ENCODE measurements at places on chromosomes 7 and 10. TPM values are rescaled to one million over a fixed set of nuclear protein-coding genes. Genes with fewer than 3 reads are reported as not detected.

FBXL13 gene
- 1.1 TPM for total RNA-seq

RBP4 gene
- total RNA-seq: 0.98 TPM

ZNF467 gene
- total RNA-seq: 0.18 TPM

PRSS1 gene
- total RNA-seq: 11.7 TPM

ANXA8L1 gene
- total RNA-seq: not detected

BTBD16 gene
- total RNA-seq: not detected

C10orf53 gene
- not detected for total RNA-seq

PYROXD2 gene
- total RNA-seq: 1.1 TPM

DNA sequence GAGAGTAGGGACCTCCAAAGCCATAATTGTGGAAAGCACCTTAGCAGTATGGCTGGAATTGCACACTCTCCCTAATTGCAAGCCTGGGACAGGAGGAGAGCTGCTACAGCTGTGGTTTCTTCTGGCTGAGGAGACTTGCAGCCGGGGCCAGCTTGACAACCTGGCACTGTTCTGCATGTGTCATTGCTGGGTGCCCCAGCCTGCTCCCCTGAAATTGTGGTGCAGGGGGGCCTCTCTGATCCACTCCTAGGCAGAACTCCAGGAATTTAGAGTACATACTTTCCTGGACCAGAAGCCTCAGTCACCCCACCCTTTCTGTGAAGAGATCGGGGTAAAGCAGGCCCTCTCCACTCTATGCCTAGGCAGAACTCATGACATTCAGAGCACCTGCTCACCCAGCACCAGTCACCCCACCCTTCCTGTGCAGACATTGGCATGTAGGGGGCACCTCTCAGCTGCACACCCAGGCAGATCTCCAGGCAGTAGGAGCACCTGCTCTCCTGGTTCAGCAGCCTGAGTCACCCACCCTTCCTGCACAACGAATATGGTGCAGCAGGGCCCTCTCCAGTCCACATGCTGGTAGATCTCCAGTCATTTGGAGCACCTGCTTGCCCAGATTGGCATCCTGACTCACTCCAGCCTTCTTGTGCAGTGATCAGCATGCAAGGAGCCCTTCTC, 34.4 kb upstream of the DYNC1I1 start:
- DNase-seq: no peak

- no peak for DNase-seq
Measured at GRCh38 chr10:22534849-22535604, 179.4 kb downstream of the PIP4K2A start.

- no peak for DNase-seq
Measured at GRCh38 chr10:80684259-80684658, 146.6 kb downstream of the SH2D4B start.

DNA sequence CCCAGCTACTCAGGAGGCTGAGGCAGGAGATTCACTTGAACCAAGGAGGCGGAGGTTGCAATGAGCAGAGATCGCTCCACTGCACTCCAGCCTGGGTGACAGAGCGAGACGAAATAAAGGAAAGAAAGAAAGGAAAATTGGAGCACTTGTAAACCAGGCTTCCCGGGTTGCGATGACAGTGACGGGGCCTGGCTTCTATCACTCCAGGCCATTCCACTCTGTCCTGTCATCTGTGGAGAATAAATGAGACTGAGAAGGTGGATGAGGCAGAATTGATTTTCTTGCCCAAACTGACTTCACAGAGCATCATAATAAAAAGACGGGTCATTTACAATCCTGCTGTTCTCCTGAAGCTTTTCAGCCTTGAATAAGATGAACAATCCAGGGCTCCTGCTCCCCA, 12.1 kb upstream of the KPNA7 start:
- DNase-seq: no peak

- no peak for DNase-seq
Measured at GRCh38 chr10:74022926-74023629, 25.2 kb downstream of the VCL start.

GRCh38 chr7:79909176-79909575, 225.5 kb upstream of the GNAI1 start:
- DNase-seq: no peak

DNA sequence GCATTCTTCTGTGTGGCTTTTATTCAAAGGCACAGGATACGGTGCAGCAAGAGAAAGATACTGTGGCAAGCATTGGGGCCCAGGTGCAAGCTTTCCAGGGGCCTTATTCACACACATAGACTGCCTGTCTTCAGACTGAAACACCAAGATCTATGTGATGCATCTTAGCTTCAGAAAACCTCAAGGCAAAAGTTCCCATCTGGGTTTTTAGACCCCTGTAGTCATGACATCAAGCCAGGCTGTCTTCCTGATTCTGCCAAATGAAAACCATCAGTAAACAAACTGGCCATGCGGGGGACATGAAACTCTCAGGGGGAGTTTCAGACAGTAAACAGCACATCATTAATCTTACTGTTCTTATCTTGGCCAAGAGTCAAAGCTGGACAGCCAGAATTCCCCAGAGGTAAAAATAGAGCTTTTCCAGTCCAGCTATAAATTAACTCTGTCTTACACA, 9.8 kb downstream of the AGBL3 start:
- DNase-seq: no peak

DNA sequence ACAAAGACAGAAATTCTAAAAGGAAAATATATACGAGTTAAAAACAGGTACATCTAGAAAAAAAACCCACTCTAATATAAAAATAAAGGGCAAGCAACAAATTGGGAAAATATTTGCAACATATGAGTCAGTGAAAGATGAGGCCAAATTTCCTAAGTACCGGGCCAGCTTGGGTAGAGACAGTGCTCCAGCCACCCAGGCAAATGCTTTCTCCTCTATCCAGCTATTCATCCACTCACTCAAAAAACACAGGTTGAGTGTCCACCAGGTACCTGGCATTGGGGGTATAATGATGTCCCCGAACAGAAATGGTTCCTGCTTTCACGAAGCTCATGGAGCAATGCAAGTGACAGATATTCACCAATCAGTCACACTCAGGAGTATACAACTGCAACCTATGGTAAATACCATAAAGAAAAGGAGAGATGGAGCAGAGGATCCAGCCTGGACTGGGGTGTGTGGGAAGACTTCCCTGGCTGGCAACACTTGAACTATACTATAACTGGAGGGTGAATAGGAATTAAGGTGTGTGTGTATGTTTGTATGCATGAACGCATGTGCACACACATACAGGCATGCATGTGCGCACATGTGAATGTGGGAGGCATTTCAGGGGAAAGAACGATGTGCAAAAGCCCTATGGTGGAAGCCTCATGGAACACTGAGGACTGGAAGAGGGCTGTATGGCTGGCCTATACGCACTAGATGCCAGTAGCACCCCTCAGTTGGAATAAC, 2.3 kb downstream of the ARHGAP22 start:
- no peak for DNase-seq

- DNase-seq: no peak
Measured at GRCh38 chr7:24401628-24402593, 117.9 kb downstream of the NPY start.

- DNase-seq: no peak
Measured at GRCh38 chr10:105793071-105793470, 1152.0 kb downstream of the SORCS3 start.
